Stimulated activated CD8-positive, alpha-beta memory T cell treated with anti-CD3 and anti-CD28 coated beads, Interleukin-15, amount 100 ng/mL, for 48 hours (primary cell): ENCODE measurements at places on chromosomes 12 and 14.

DNA sequence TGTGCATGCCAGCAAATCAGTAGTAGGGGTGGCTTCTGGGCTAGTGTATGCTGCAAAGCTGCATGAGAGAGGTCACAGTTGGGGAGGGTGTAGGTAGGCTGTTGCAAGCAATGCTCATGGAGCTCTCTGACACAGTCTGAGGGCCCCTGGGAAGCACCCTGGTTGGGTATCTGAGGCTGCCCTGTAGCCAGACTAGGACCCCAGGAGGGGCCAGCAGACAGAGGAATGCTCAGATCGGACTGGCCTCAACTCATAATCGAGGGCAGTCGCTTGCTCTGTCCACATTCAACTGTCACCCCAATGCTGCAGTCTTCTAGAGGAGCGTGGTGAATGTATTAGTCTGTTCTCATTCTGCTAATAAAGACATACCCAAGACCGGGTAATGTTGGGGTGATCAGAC is 204.0 kb upstream of the ALG10 start:
- no peak for DNase-seq

GRCh38 chr12:19150273-19150900 is 20.9 kb downstream of the PLEKHA5 start:
- DNase-seq: no peak

- no peak for DNase-seq
Measured at GRCh38 chr12:11085419-11085818, 6.7 kb downstream of the TAS2R43 start.

DNA sequence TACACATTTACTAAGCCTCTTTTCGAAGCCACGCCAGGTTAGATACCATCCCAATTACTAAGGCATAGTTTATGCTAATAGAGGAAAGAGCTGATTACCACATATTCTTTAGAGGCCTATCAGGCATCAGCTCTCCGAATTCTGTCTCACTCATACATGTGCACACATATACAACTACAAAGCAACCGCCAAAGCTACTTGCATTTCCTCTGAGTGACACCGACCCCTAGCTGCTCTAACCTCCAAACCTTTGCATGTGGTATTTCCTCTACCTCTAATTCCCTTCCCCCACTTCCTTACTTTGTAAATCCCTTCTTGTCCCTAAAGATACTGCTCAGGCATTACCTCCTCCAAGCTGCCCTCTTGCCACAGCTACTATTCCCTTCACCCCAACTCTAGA is 107.2 kb downstream of the DUSP6 start:
- DNase-seq: no peak

DNA sequence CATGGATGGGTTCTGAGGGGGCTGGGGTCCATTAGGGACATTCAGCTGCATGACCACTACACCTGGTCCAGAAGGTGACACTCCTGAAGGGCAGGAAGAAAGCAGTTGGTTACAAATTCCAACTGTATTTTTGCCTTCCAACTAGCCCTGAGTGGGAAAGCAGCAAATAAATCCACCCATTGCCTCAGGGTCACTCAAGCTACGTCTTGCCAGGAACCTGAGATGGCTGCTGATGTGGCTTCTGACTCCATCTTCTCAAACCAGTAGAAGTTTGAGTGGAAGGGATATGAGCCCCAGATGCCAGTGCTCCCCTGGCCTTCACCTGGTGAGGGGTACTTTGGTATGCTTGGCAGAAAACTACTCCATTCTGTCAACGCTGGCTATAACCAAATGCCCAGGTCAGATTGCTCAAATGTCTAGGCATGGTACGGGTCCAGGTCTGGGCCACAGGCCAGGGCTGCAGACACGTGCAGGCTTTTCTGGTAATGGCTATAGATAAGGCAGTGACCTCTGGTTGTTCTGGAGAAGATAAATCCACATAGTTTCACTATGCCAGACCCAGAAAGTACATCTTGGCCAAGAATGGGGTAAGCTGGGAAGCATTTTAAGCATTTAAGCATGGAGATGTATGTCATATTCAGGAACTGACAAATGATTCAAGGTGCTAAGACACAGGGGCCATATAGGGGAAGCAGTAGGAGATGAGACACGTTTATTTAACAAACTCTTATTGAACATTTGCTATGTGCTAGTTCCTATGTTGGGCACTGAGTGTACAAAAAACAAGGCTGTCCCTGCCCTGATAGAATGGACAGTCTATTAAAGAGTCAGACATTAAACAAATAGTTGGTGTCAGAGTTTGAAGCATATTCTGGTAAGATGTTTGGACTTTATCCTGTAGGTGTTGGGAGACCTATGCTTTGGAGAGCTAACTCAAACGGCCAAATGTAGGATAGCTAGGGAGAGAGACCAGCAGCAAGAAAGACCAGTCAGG is 8.3 kb upstream of the STAC3 start:
- no peak for DNase-seq
